ENCODE measurements at places on chromosomes 16 and 17.

DNA sequence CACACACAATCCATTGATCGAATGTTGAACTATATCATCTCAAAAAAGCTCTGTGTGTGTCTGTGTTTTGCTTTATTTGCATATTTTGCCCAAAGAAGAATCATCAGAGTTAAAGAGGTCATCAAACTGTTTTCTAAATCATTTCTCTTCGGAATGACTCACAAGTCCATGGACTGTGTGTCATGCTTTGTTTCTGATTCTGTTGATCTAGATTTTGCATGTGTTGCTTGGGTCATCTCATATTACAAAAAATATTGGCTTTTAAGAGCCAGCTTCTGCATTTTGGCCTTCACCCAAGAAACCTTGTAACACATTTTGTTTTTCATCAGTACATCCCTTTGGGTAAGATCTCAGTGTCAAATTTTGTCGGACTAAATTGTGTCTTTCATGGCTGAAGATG, 471.2 kb upstream of the HSBP1 start:
- no peak for DNase-seq

- no peak for DNase-seq
These were observed 6.4 kb upstream of the MTSS2 start for GRCh38 chr16:70692130-70692872.

DNA sequence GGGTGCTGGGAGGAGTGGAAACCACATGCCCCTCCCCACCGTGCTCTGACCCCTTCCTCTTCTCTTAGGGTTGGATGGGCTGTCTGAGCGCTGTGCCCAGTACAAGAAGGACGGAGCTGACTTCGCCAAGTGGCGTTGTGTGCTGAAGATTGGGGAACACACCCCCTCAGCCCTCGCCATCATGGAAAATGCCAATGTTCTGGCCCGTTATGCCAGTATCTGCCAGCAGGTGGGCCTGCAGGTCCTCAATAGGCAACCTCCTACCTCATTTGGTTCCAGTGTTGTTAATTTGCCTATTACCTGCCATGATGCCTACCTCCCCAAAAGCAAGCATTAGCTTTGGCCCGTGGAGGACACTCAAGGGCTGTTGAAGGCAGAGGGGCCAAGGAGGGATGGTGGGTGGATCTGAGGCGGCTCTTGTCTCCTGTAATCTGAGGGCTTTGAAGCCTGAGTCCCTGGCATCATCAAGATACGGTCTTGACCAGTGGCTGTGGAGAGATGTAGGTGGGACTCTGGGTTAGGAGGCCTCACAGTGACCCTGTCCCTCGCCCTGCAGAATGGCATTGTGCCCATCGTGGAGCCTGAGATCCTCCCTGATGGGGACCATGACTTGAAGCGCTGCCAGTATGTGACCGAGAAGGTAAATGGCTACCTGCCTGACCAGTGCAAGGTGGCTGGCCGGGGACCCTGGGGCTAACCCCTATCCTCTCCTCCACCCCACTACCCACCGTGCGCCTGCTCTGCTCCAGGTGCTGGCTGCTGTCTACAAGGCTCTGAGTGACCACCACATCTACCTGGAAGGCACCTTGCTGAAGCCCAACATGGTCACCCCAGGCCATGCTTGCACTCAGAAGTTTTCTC, 3.4 kb downstream of the ALDOA start:
- DNase-seq: no peak

DNA sequence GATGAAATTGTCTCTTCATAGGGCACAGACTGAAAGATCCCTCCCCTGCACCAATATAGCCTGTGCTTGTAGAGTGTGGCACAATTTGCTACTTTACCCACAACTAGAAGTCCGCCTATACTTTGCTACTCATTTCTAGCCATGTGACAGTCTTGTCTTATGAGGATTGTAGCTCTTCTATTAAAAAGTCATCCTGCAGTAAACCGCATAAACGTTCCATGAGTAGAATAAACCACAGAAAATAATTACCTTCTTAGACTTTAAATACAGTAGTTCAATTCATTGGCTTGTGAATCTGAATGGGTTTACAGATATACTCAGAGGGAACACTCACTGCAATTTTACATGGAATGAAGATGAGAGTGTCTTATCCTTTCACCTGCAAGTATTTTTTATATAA, 4.4 kb downstream of the KRT27 start:
- no peak for DNase-seq

- no peak for DNase-seq
These were observed 23.9 kb downstream of the APPBP2 start for GRCh38 chr17:60502145-60502544.

- no peak for DNase-seq
These were observed 40.8 kb downstream of the METRNL start for GRCh38 chr17:83119987-83120864.

GRCh38 chr16:46745617-46746016, 2.5 kb downstream of the MYLK3 start:
- no peak for DNase-seq

DNA sequence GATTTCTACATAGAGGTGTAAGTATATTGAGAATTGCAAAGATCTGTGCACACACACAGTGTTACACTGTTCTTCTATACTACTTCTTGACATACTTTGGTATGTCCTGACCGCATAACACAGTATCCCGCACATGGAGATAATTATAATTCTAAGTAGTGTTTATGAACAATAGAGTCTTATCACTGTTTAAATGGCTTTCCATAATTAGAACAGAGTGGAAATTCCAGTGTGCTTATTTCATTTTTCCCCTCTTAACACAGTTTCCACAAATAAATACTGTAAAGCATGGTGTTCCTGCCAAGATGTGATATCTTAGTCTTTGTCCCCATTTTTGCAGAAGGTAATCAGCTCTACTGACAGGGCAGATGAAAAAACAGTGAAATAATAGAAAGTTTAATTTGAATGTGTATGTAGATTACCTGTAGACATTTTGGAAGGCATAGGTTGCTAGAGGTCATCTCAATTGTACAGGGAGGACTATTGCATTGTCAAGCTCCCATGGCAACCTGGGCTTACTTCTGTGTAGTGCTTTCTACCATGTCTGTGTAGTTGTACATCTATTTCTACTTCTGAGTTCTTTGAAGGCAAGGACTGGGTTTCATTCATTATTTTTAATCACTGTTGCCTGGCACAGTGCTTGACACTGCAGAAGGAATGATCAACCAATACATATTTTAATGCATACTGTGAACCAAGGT, 10.1 kb upstream of the KRT28 start:
- no peak for DNase-seq

GRCh38 chr16:85986931-85987749, 88.2 kb downstream of the IRF8 start:
- DNase-seq: no peak

All from HS-27A (cell line).